ENCODE measurements at places on chromosomes 11 and 22. TPM values are rescaled to one million over a fixed set of nuclear protein-coding genes. Genes with fewer than 3 reads are reported as not detected.

DNA sequence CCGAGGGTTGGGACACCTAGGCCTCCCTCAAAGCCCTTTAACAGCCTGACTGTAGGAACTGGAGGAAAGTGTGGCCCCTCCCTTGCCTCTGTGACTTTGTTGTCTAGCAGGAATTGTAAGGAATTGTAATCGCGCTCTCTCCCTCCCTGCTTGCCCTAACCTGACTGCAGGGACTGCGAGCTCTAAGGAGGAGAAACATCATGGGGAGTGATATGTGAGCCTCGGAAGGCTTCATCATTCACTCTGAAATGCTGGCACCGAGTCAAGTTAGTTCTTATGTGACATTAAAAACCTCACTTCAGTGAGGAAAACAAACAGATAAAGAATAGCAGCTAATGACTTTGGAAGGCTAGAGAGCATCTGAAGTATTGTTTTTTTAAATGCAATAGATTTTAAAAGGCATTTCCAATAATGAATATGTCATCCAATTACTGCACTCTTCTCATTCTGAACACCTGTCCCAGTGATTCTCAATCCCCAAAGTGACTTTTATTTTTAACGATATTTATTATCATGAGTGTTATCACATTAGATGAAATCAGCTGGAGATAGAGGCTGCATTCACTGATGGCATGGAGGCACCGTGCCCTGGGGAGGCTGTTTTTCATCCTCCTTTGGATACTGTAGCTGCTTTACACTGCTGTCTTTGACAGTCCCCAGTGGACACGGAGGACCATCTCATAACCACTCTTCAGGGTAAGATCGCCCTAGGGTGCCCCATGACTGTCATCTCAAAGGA, 58.5 kb upstream of the NTM start:
- DNase-seq: no peak

DNA sequence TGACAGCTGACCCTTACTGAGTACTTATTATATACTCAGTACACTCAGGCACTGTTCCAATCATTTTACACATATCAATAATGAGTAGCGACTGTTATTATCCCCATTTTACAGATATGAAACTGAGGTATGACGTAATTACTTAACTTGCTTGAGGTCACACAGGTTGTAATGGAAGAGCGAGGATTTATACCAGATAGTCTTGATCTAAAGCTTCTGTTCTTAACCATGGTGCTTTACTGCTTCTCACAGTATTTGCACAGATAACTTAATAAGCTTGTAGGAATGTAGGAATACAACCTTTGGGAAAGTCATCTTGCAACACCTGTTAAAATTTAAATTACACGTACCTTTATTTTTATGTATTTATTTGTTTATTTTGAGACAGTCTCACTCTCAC, 31.7 kb upstream of the TMEM135 start:
- DNase-seq: no peak

DNA sequence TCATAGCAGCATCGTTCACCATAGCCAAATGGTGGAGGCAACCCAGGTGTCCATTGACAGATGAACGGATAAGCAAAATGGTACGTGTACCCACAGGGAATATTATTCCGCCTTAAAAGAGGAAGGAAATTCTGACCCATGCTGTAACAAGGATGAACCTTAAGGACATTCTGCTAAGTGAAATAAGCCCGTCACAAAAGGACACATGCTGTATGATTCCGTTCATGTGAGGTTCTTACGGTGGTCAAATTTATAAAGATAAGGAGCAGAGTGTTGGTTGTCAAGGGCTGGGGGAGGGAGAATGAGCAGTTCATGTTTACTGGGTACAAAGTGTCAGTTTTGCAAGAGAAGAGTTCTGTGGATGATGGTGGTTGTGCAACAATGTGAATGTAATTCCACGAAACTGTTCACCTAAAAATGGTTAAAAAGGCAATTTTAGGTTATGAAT, 26.3 kb downstream of the APOL1 start:
- no peak for DNase-seq

- no peak for DNase-seq
Measured at GRCh38 chr11:75677275-75677674, 8.4 kb upstream of the MAP6 start.

DNA sequence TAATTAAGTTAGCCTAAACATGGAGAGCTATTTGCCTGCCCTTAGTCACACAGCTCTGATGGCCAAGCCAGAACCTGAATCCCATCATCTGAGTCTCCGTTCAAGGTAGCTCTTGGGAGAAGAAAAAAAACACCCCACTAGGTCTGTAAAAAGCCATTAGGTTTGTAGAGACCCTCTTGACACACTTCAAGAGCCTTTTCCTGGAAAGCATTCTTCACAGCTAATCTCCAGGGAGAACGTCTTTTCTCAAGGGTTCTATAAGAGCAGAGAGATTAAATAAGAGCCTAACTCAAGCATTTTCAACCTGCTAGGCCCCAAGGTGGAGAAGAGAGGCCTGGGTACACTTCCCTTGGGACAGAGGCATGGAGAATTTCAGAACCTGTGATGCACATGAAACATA, 61.6 kb upstream of the NAV2 start:
- DNase-seq: no peak

- no peak for DNase-seq
Measured at GRCh38 chr22:45226503-45227186, 14.0 kb downstream of the KIAA0930 start.

DNA sequence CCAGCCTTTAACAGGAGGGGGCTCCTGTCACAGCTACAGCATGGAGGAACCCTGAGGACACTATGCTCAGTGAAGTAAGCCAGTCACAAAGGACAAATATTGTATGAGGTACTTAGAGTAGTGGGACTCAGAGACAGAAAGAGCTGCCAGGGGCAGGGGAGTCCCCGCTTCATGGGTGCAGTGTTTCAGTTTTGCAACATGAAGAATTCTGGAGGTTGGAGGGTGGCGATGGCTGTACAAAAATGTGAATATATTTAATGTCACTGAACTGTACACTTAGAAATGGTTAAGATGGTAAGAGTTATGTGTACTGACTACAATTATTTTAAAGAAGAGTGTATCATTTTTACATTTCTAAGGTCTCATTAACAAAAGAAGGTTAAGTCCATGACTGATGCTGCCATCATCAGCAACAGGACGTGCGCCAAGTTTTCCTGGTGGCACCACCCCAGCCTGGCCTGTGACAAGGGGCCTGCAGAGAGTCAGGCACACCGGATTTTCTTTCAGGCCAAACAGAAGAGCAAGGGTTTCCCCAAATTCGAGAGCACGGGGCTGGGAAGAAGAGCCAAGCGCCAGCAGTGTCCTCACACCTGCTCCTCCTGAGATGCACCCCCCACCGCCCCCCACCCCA, 22.1 kb downstream of the YPEL1 start:
- no peak for DNase-seq

DNA sequence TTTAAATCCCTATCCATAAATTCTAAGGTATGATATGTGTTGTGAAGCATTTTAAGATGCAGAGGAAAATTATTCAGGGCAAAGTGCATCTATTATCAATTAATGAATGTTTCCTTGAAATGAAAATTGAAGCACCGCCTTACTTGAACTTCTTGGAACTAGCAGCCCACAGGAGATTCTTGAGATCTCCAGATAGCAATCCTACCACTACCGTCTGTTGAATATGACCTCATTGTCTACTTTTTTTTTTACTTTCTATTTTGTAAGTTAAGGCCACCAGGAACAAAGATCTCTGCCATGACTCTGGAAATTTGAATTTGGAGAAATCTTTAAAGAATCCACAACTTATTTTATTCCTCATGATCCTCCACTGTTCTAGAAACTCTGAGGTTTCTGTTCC, 808.7 kb downstream of the KCNA4 start:
- DNase-seq: no peak

DNA sequence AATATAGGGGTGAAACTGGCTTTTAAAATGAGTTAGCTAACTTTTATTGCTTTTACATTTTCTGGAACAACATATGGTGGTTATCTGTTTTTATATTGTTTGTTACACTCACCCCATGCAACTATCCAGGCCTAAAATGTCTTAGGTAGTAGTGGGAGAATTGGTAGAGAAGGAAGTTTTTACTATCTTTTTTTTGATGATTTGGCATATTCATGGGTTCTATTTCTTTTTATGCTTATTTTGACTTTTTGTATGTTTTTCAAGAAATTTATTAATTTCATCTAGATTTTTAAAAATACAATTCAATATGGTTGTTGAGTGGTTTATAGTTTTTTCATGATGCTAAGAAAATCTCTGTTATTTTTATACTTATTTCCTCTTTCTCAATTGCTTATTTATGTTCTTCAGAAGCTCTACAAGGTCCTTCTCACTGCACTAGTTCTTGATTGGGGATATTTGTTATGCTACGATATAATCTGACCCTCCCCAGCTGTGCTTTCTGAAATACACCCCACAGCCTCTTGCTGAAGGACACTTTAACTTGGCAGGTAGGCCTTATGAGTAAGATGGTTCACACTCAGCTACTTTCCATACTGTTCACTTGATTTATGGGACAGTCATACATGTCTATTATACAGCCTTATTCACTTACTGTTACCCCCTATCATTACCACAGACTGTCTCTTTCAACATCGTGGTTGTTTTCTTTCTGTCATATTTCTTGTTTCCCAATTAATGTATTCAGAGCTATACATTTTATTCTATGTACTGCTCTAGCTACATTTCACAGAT, 431.2 kb downstream of the METTL15 start:
- no peak for DNase-seq

GRCh38 chr11:108135845-108136544, 14.6 kb downstream of the ACAT1 start:
- DNase-seq: no peak

- DNase-seq: no peak
Measured at GRCh38 chr11:36061471-36061870, 117.6 kb downstream of the LDLRAD3 start.

DNA sequence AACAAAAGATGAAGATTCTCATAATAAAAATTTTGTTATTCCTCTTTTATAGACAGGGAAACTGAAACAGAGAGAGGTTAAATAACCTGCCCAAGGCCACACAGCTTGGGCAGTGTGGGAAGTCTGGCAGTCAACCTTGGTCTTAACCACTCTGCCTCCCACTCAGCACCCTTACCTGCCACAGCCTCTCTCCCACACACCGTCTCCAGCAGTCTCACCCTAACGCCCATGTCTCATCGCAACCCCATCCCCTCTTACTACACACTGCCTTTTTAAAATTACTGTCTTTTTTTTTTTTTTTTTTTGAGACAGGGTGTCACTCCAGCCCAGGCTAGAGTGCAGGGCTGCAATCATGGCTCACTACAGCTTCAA, 25.0 kb downstream of the ARRB1 start:
- DNase-seq: no peak

DNA sequence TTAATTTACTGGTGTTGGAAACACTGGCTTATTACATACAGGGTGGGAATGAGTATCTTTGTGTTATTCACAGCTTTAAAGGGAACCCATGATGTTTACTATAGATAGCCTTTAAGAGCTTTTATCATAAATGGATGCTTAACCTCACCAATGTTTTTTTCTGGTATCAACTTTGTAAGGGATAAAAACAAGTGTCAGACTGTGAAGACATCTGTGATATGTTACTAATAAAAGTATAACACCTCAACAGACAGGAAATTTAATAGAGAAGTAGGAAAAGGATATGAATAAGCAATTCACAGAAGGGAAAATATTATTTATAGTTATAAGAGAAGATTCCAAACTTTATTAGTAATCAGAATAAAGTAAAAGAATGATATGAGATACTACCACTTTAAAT, 46.3 kb downstream of the ACAT1 start:
- no peak for DNase-seq

GRCh38 chr11:70601861-70602538, 203.7 kb downstream of the CTTN start:
- no peak for DNase-seq

DNA sequence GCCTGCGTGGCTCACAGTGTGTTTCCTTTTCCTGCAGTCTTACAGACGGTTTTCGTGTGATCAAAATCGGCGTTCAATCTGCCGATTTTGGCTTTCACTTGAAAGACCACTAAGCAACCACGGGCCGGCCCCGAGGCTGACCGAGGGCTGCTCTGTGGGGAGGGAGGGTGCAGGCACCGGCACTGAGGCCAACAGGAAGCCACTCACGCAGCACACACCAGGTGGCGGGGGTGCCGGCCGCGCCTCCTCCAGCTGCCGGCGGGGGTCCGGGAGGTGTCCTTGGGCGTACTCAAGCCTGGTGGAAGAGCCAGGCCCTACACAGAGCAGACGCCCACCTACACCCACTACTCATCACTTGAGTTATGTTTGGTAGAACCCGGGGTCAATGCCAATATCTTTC, 14.3 kb downstream of the TOLLIP start:
- DNase-seq: no peak

DNA sequence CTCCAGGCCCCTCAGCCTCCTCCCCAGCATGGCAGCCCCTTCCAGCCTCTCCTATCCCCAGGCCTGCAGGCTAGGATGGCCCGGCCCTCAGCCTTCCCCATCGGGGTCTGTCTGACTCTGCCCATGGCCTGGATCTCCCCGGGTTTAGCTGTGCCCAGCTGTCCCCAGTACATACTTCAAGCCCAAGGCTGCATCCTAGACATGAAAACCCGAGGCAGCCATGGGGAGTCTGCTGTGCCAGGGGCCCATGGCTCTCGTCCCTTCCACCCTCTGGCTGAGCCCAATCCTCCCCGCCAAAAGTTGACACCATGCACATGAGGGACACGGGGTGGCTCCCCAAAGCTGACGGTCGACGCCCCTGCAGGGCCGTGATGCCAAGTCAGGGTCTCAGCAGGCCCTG, 22.2 kb upstream of the FADD start:
- DNase-seq: no peak

- DNase-seq: no peak
Measured at GRCh38 chr11:133197425-133197824, 334.9 kb downstream of the OPCML start.

GRCh38 chr22:39117585-39118191, 20.6 kb downstream of the APOBEC3H start:
- DNase-seq: no peak

- no peak for DNase-seq
Measured at GRCh38 chr11:11045156-11045930, 187.5 kb upstream of the ZBED5 start.

DNA sequence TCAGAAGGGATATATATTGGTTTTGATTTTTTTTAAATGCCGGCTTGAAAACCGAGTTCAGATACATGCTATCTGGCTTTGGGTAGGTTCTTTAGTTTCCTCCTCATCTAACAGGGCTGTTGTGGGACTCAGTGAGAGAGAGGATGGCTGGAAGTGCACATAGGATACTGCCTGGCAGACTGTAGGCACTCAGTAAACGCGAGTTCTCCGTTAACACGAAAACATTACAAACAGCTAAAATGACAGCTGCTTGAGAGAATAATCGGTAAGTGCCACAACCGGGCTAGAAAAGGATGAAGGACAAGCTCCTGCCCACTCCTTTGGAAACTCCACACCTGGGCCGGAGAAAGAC, 369 bp downstream of the XRRA1 start:
- no peak for DNase-seq

- DNase-seq: no peak
Measured at GRCh38 chr11:34128824-34129223, 23.4 kb downstream of the NAT10 start.

Gene ARHGAP1
- 50.7 TPM for polyA plus RNA-seq

Gene TOLLIP
- polyA plus RNA-seq: 25.8 TPM

Gene OR6T1
- polyA plus RNA-seq: not detected

Gene HORMAD2
- not detected for polyA plus RNA-seq

Gene GP1BB
- 3.7 TPM for polyA plus RNA-seq

Gene C1QTNF4
- 22.2 TPM for polyA plus RNA-seq

Gene BANF1
- polyA plus RNA-seq: 222 TPM
